ENCODE measurements at places on chromosomes 7 and 10. TPM values are rescaled to one million over a fixed set of nuclear protein-coding genes. Genes with fewer than 3 reads are reported as not detected.

ACHE gene
- 2.0 TPM for total RNA-seq

POU6F2 gene
- not detected for total RNA-seq

PRKAR2B gene
- 28.7 TPM for total RNA-seq

NUDT13 gene
- total RNA-seq: 0.99 TPM

DKK1 gene
- 33.0 TPM for total RNA-seq

HYAL4 gene
- total RNA-seq: not detected

C10orf53 gene
- not detected for total RNA-seq

BMPER gene
- total RNA-seq: 2.7 TPM

GRCh38 chr10:85741626-85742300, 624.8 kb downstream of the GRID1 start:
- DNase-seq: no peak

- DNase-seq: no peak
Measured at GRCh38 chr7:115070311-115070710, 148.4 kb downstream of the MDFIC start.

GRCh38 chr7:138886501-138886917, 88.5 kb upstream of the ATP6V0A4 start:
- peak; percentile 72 for DNase-seq

GRCh38 chr10:92082583-92083280, 159.2 kb downstream of the BTAF1 start:
- DNase-seq: no peak

- peak; percentile 29 for DNase-seq
Measured at GRCh38 chr10:78664929-78665553, 403.7 kb upstream of the ZMIZ1 start.

GRCh38 chr10:42594246-42594650, 44.1 kb downstream of the ZNF33B start:
- DNase-seq: no peak

DNA sequence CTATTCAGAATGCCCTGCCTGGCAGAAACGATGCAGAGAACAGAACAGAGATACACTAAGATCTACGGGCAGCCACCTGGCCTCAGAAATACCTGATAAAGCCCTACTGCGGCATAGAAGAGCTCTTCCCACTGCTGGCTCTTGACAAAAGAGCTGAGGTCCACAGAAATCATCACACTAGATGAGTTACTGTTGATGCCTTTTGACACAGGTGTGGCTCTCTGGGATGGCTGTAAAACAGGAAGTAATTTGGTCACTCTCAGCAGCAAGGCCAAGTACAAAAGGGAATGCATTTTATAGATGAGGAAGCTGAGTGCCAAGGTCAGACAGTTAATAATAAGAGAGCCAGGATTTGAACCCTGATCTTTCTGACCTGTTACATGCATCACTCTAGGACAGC, 35.0 kb upstream of the ACSL5 start:
- no peak for DNase-seq

DNA sequence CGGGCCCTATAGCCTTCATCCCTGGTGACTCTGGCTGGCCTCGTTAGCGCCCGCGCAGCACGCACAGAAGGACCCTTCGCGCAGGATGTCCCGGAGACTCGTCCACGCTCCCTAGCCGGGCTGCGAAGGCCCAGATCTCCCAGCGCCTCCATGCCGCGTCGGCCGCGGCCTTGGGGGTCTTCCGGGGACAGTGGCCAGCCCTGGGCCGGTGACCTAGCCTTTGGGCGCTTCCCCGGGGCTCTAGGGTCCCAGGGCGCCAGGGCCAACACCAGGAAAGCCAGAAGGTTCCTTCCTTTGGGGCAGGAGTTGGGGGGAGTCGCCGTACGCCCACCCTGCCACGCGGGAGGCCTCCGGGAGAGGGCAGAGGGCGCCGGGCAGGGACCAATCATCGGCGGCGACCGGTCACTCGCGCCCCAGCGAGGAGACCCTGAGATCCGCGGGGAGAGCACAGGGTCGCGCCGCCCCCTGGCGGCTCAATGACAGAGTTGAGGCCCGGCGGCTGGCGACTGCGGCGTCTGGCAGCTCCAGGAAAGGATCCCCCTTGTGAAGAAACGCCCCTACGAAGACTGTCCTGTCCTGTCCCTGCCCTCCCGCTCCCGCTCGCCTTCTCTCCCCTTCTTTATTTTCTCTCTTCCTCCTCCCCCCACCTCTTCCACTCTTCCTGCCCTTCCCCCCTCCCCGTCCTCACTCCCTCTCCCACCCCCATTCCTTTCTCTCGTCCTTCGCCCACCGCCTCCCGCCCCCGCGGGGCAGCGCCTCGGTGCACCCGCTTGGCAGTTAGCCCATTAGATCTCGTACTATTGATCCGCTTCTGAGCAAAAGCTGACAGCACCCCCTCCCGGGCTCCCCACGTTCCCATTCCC, 62.3 kb upstream of the LBX1 start:
- no peak for DNase-seq

DNA sequence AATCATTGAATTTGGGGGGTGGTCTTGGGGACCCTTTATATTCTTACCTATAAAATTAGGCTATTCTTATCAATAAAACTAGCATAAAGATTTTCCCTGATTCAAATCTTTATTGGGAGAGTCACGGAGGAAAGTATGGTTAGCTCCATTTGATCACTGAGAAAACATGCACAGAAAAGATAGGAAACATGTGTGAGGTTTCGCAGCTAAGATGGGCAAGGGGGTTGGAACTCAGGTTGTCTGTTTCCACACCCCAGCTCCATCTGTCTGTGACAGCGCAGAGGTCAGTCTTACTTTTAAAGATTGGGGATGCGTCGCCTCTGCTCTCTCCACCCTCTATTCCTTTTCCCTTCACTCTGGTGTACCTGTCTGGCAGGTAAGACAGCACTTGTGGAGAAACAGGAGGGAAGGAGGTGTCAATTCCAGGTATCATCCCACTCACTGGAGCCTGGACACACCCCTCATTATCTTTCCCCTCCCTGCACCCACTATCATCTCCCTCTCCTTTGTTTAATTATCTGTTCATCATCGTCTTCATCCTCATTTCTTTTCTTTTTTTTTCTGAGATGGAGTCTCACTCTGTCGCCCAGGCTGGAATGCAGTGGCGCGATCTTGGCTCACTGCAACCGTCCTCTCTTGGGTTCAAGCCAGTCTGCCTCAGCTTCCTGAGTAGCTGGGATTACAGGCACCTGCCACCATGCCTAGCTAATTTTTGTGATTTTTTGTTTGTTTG, 2.4 kb upstream of the DENND10 start:
- DNase-seq: no peak

GRCh38 chr7:130942211-130942964, 208.4 kb upstream of the KLF14 start:
- no peak for DNase-seq

GRCh38 chr7:95276114-95276513, 48.2 kb downstream of the PON1 start:
- DNase-seq: no peak

- no peak for DNase-seq
Measured at GRCh38 chr10:116548301-116548700, 2.6 kb downstream of the PNLIP start.

DNA sequence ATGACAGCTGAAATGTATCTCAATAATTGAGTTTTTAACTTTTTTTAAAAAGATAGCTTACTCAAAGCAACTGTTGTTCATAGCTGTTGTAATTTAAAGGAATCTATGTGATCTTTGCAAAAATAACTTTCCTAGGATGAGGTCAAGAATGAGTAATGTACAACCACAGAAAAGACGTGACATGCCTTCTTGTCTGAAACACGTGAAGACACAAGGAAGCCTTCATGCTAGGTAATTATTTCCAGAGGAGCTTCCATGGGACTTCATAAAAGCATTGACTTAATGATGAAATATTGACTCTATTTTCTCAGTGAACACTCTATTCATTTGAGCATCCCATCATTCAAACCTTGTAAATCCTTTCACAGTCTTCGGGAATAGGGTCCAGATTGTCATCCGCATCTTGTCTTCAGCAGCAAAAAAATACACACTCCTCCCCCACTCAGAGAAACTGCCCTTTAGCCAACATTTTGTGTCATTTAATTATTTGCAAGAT, 528.0 kb downstream of the NRG3 start:
- DNase-seq: no peak

Measured in glomerular endothelial cell (primary cell).